ENCODE measurements at places on chromosomes 2 and 18.

GRCh38 chr2:144181001-144181400 is 338.9 kb downstream of the ZEB2 start:
- no peak for DNase-seq

- DNase-seq, result peak; percentile 20
Measured at GRCh38 chr2:151946899-151947812, 118.9 kb upstream of the ARL5A start.

DNA sequence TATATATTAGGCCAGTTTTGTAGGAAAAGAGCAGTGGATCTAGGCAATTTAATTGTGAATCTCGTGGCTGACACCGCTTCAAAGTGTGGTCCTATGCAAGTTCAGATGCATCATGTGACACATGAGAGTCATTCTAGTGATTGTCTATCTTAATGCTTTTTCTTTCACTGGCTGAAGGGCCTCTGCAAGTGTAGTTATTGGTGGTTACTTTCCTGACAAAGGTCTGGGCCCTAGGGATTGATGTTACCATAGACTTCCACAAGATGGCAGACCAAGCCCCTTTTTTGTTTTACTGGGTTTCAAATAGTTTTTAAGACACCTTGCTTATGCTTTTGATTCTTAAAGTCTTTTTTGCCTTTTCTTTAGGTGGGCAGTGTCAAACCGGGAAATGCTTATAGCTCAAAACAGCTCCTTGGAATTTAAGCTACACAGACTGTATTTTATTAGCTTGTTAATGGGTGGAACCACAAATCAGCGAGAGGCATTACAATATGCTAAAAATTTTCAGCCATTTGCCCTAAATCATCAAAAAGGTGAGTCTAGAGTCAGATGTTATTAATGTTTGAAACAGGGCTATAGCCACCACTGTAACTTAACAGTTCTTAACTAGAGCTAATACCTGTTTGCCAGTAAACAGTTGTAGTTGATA is 25.9 kb downstream of the CD8A start:
- DNase-seq, result peak; percentile 67

- DNase-seq, result no peak
Measured at GRCh38 chr2:64937687-64938491, 51.3 kb upstream of the SLC1A4 start.

DNA sequence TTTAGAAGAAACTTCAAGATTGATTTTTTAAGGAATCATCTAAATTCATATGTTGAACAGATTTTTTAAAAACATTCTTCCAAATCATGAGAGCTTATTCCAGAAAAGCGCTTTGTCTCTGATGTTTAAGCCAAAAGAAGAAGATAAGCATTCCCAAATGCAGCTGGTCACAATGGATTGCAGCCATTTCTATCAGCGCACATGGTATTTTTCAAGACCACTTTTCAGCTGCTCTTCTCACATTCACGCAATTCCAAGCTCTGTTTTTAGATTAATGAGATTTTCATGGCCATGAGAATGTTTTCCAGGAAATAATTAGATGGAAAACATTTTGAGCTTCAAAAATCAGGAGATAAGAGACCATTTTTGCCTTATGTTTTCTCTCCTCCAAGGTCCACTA is 8.7 kb downstream of the OSBPL1A start:
- no peak for DNase-seq

DNA sequence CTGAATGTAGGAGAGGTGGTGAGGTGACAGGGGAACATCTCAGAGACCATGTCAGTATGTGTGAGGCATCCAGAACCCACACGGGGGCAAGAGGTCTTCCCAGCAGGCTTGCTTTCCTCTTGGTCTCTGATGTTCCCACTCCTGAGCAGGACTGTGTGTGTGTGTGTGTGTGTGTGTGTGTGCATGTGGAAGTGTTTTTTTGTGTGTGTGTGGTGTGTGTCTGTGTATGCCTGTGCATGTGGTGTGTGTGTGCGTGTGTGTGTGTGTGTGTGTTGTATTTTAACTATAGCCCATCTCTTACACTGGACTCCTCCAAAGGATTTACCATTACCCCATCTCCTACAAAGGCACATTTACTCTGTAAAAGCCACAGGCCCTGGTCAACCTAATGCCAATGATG is 40.4 kb downstream of the SLC4A5 start:
- no peak for DNase-seq

- no peak for DNase-seq
Measured at GRCh38 chr18:59484131-59484530, 125.1 kb upstream of the LMAN1 start.

GRCh38 chr2:67289921-67290371 is 107.2 kb upstream of the ETAA1 start:
- no peak for DNase-seq

All from CD4-positive, alpha-beta T cell treated with Interleukin-12 subunit alpha and Interleukin-12 subunit beta, for 1 hour (primary cell).